Fibroblast of lung (primary cell): ENCODE measurements at places on chromosomes 2 and 18. TPM values are rescaled to one million over a fixed set of nuclear protein-coding genes. Genes with fewer than 3 reads are reported as not detected.
A peak's percentile ranks its signal among the peaks of the same experiment; 100 is the strongest.

GRCh38 chr18:50582500-50582899 is 22.6 kb downstream of the MAPK4 start:
- DNase-seq = no peak

GRCh38 chr18:2360861-2361260 is 210.4 kb downstream of the METTL4 start:
- DNase-seq = no peak

GRCh38 chr2:24375349-24376087 is 15.2 kb upstream of the ITSN2 start:
- DNase-seq = no peak

- DNase-seq = no peak
Observed at GRCh38 chr18:1503847-1504246, 599.2 kb downstream of the ADCYAP1 start.

DNA sequence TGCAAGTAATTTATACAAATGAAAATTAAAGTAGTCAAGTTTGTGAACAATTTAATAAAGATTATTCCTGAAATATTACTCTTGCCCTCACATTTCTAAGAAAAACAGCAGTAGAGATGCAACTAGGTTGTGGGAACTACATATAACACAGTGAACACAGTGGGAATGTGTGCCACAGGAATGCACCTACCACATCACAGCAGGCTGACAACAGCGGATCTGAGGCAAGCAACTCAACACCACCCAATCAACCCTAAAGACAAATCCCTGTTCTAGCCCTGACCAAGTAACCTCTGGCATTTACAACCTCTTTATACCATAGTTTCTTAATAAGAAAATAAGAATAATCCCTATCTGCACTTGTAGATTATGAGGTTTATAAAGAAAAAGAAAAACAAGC is 23.4 kb downstream of the MBOAT2 start:
- no peak for DNase-seq

- DNase-seq = no peak
Observed at GRCh38 chr2:113182471-113183260, 8.9 kb downstream of the PSD4 start.

DNA sequence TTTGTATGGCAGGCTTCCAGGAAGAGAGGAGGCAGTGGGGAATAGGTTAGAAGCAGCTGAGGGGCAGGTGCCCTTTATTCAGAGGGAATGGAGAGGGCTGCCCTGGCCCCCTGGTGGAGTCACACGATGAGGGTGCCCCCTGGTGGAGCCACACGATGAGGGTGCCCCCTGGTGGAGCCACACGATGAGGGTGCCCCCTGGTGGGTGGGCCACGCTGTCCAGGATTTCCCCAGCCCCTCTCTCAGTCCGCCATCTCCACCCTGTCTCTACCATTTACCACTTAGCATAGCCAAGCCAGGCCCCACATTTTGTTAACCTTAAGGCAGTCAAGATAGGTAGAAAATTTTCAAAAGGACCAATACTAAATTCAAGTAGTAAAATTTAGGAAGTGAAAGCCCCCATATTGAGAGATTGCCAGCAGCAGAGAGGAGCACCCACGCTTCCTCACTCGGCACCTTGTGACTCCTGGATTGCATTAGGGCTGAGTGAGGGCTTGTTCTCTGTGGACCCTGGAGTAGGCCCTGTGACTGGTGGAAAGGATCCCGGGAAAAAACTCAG is 10.4 kb upstream of the FAM228A start:
- no peak for DNase-seq

DNA sequence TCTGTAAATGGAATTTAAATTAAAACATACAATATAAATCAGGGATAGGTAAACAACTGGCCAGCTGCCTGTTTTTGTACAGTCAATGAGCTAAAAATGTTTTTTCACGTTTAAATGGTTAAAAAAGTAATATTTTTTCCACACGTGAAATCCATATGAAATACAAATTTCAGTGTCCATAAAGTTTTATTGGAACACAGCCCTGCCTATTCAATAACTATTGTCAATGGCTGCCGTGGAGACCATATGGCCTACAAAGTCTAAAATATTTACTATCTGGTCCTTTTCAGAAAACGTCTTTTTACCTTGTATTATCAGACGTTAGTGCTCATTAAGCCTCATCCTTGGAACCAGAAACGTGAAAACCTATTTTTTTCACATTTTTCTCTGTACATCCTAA is 1.3 kb downstream of the TMEM17 start:
- DNase-seq = no peak

- peak; percentile 56 for DNase-seq
Observed at GRCh38 chr2:58140508-58141072, 94.0 kb downstream of the VRK2 start.

DNA sequence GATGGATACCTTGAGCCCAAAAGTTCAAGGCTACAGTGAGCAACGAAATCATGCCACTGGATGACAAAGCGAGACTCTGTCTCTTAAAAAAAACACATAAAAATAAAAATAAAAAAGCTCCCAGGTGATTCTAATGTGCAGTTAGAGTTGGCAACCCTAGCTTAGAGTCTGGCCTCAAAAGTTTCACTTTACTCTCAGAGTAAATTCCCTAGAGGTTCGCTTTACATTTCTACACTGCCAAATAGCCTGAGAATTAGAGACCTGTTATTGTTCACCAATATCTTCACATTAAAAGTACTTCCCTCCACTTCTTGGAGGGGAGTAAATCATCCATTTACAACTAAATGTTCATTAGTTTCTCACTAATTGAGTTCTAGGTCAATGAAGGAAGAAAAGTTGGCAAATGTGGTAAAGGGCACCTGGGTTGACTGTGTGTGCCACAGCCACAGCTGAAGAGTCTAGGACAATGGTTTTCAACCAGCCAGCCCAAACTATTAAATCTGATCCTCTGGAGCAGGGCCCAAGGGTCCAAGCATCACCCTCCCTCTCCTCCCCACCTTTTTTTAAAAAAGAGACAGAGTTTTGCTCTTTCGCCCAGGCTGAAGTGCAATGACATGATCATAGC is 15.2 kb upstream of the TMEM37 start:
- DNase-seq = no peak

GRCh38 chr2:47309952-47310800 is 92.8 kb upstream of the MSH2 start:
- DNase-seq = peak; percentile 62

DNA sequence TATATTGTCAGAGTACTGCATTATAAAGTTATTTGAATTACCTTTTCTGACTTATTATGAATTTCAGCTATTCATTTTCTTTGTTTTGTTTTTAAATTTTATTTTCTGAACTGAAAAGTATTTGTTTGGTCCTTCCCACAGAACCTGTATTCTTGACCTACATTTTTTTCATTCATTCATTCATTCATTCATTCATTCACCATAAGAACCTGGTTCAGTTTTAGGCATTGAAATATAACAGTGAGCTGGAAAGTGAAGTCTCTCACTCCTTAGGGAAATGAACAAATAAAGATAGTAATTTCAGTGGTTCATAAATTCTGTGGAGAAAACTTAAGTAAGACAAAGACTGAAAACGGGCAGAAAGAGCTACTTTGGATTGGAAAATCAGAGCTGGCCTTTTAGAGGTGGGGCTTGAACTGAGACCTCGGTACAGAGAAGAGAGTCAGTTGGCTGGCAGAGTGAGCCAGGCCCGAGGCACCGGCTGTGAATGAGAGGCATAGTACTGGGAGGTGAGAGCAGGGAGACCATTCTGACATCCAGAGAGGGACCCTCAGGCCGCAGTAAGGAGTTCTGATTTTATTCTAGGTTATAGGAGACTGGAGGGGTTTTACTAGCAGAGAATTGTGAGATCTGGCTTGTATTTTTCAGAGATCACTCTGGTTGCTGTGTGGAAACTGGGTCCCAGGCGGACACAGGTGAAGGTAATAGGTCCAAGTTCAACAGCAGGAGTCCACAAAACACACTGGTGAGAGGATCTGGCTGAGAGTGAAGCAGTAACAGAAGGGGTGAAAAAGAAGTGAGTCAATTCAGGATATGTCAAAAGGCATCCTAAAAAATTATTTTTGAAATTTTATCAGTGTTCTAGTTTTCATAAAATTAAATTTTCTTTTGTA is 75.8 kb upstream of the FN1 start:
- DNase-seq = no peak

DNA sequence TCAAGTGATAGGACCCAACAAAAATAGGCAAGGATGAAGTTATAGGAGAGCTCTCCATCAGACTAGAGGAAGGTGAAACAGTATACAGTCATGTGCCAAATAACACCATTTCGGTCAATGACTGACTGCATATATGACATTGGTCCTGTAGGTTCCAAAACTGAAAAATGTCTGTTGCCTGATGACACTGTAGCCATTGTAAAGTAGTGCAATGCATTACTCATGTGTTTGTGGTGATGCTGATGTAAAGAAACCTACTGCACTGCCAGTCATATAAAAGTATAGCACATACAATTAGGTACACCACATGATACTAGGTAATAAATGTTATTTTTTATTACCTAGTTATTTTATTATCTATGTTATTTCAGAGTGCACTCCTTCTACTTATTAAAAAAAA is 147.9 kb downstream of the GREB1L start:
- no peak for DNase-seq

DNA sequence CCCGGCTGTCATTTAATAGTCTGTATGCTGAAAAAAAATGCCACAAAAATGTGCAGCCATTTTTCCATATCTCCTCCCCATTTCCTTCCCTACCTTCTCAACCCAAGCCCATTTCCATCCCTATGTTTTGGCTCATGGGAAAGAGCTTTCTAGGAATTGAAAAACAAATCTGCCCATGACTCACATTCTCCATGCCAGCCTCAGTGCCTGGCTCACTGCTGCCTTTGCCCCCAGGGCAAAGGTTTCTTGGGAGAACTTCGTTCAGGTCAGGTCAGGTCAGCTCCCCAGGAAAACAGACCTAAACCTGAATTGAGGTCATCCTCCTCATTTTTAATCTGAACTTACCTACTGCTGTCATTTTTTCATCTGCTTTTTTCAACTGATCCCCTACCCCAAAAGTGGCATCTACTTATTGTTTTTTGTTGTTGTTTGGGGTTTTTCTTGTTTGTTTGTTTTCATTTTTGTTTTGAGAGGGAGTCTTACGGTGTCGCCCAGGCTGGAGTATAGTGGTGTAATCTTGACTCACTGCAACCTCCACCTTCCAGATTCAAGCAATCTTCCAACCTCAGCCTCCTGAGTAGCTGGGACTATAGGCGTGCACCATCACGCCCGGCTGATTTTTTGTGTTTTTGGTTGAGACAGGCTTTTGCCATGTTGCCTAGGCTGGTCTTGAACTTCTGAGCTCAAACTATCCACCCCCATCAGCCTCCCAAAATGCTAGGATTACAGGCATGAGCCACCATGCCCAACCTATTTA is 66.7 kb downstream of the FECH start:
- DNase-seq = no peak

DNA sequence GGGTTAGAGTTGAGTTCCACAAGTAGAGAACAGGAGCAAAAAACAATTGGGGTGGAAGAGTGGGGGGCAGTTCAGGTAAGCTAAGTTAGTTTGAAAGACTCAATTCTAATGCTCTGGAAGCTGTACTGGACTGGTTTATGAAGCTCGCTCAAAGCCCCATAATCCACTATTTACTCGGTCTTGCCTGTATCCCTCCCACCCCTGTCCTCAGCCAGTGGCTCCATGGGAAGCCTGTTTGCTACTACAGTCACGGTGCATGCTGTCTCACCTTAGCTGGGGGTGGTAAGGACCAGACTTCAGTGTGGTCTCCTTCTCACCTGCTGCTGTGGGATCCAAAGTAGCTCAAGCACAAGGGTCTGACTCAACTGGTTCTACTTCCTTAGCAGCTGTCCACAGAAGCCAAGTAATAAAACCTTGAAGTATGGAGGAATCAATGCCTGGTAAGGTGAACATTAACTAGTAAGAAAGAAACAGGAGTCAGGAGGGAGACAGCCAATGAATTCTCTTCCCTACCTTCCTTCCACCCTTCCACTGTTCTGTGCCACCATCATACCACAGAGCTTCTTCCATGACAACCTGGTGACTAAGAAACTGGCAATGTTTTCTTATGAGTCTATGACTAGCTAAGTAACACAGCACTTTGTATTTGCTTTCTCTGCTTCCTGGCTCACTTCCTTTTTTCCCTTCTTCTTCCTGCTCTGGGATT is 230.8 kb downstream of the SRBD1 start:
- peak; percentile 44 for DNase-seq

GRCh38 chr2:101152272-101153076 is 1.3 kb upstream of the TBC1D8 start:
- peak; percentile 16 for DNase-seq

DNA sequence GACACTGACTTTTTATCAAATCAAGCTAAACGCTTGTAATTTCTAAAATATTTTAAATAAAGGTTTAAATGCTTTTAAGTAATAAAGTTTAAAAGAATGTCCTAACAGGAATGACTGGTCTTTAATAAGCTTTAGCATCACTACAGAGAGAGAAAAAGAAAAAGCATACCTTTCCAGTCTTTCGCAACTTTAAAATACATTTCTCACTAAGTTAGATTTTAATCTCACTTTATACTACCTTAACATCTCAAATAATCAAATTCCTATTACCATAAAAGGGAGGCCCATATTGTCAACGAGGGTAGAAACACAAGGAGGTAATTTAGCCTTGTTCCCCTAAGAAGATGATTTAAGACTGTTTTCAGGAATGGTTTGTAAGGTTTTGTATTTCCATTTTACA is 80.7 kb downstream of the STRN start:
- no peak for DNase-seq

- no peak for DNase-seq
Observed at GRCh38 chr18:27253571-27253970, 68.5 kb upstream of the CHST9 start.

DNA sequence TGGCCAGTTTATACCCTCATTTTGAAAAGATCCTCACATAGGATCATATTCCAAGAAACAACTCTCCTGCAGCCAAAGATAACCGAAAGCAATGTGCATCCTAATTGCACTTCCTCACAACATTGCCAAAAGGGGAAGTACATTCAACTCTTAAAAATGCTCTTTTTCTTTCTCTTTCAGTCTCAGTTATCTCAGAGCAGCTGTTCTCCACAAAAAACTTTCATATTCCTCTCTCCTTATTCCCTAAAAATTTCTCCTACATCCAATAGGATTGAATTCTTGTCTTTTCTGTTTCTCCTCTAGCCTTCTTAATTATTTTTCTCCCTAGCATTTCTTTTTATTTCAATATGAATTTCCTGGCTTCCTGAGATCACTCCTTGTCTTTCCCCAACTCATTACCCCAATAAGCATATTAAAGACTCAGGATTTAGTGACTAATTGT is 7.4 kb upstream of the VRK2 start:
- DNase-seq = peak; percentile 34

DNA sequence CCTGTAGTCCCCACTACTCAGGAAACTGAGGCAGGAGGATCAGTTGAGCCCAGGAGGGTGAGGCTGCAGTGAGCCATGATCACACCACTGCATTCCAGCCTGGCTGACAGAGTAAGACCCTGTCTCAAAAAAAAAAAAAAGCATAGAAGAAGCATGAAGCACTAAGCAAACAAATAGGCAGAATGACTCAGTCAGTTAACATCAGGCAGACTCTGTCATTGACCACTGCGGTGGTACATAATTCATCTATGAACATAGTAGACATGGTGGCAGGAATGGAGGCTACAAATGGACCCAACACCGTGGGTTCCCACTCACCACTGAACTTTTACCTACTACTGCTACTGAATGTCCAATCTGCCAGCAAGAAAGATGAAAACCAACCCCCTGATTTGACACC is 7.6 kb upstream of the ASXL2 start:
- DNase-seq = peak; percentile 76

Gene SGPP2
- not detected in 2 replicates for total RNA-seq

Gene ESPNL
- total RNA-seq = 1.3 and 2.8 TPM in 2 replicates

Gene PTH2R
- total RNA-seq = under 0.01 TPM in 1 of 2 replicates, not detected in the other

Gene TCF23
- total RNA-seq = under 0.01 TPM in 1 of 2 replicates, not detected in the other

Gene RAD51AP2
- under 0.01 and 0.17 TPM in 2 replicates for total RNA-seq

Gene RPIA
- total RNA-seq = 6.4 and 6.7 TPM in 2 replicates
